Dermis blood vessel endothelial cell (primary cell): ENCODE measurements at places on chromosomes 3 and 15. TPM values are rescaled to one million over a fixed set of nuclear protein-coding genes. Genes with fewer than 3 reads are reported as not detected.

DNA sequence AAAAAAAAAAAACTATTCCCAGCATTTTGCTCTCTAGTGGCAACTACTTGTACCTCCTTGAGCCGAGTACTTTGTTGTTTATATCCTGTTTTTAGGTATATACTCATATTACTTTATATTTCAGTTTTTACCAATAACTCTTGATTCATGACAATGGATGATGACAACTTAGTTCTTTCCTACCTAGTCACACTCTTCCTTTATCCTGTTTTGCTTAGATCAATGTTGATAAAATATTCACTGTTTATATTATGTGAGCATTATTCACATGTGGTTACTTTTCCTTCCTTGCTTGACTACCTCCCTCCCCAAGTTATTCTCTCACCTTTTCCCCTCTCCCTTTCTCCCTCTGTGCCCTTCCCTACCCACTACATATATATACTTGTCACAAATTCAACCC is 53.7 kb downstream of the NKIRAS1 start:
- peak; percentile 58 for DNase-seq

Gene MYZAP
- total RNA-seq: 82.5 and 94.7 TPM in 2 replicates

- no peak for DNase-seq
Measured at GRCh38 chr15:87962428-87962827, 294.1 kb downstream of the NTRK3 start.

DNA sequence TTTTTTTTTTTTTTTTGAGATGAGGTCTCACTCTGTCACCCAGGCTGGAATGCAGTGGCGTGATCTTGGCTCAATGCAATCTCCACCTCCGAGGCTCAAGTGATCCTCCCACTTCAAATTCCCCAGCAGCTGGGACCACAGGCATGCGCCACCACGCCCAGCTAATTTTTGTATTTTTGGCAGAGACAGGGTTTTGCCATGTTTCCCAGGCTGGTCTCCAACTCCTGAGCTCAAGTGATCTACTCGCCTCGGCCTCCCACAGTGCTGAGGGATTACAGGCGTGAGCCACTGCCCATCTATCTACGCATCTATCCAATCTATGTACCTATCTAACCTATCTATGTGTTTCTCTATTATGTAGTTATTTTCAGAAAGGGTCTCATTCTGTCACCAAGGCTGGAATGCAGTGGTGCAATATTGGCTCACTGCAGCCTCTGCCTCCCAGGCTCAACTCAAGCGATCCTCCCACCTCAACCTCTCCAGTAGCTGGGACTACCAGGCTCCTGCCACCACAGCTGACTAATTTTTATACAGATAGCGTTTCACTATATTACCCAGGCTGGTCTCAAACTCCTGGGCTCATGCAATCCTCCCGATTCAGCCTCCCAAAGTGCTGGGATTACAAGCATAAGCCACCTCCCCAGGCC is 20.2 kb upstream of the GPX1 start:
- DNase-seq: no peak

DNA sequence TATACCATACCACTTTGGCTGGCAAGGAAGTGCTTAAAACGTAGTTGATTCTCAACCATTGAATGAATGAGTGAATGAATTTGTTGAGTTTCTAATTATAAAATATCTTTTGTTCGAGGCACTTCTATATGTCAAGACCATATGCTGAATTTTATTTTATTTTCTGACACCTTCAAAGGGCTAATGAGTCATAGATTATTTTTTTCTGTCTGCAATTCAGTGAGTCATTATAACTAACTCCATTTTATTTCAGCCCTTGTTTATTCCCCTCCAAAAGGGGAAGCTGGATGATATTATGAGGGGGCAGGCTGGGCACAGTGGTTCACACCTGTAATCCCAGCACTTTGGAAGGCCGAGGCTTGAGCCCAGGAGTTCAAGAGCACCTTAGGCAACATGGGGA is 142.4 kb downstream of the P2RY1 start:
- DNase-seq: no peak

Gene SLC27A2
- total RNA-seq: 5.1 and 7.1 TPM in 2 replicates

GRCh38 chr3:80559701-80560100 is 791.9 kb upstream of the ROBO1 start:
- no peak for DNase-seq

Gene CCDC39
- total RNA-seq: under 0.01 and 0.34 TPM in 2 replicates

DNA sequence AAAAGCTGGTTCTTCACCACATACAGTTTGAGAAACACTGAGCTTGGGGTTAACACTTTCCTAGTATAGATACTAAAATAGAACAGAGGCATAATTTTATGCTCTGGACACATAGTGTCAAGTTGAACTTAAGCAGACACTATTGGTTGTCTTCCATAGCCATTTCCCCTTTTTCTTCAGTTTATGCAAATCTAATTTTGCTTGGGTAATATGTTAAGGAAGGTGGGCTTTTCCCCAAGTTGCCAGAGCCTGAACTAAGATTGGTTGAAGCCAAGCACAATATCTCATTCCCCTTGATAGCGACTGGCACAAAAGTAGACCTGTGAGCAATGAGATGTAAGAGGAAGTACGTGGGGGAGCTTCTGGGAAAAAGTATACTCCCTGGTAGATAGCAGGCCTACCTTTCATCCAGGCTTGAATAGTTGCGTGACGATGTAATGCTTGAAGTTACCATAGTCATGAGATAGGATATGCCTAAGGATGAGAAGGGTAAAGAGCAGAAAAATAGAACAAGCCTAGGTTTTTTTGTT is 4.5 kb upstream of the POPDC2 start:
- DNase-seq: no peak

GRCh38 chr15:61517335-61517734 is 288.2 kb upstream of the RORA start:
- no peak for DNase-seq

DNA sequence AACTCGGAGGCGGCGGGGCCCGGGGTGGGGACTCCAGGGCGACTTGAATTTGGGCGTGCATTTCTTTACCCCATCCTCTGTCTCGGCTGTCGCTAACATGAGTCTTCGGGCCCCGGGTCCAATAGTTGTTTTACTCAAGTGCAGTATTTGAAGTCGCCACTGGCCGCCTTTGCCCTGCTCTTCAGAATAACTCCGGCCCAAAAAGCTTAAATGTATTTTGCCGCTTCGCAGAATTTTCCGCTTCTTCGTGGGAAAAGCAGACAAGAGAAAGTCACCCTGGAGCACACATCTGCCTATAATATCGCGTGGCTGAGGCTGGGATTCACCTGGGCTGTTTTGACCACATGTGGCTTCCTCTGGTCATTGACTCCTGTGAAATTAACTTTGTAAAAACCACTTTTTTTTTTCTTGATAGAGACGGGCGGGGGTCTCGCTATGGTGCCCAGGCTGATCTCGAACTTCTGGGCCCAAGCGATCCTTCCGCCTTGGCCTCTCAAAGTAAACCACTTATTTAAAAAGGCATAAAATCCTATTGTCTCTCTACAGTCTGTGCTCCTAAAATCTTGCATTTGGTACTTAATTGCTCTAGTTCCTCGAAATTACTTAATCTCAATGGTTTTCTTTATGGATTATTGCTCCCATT is 676 bp downstream of the CNOT10 start:
- DNase-seq: peak; percentile 49

DNA sequence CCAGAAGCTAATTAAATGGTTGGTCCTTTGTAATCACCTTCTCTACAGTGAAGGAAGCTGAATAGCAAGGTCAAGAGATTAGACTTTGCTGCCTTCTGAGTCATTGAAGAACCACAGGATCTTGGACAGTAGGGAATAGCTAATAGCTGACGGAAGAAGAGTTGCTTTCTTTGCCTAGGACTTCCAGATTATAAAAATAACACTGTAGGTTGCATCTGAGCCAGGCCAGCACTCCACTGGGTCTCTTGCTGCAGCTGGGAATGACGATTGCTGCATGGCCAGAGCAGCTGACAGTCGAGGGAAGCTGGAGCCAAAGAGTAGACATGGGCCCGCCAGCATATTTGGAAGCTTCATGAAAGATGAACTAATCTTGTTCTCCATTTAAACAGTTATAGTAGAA is 81.5 kb upstream of the KCNMB2 start:
- no peak for DNase-seq
